PC-3 (cell line): ENCODE measurements at places on chromosomes 1 and 21. TPM values are rescaled to one million over a fixed set of nuclear protein-coding genes. Genes with fewer than 3 reads are reported as not detected.

- no peak overlapping the region for H3K4me3 ChIP-seq
- H3K4me1 ChIP-seq, result peaks cover 52% of the 10 kb centered on the region
- peak; percentile 54 for DNase-seq
- H3K27me3 ChIP-seq, result no peaks in the 10 kb centered on the region
These were observed 27.5 kb downstream of the RNF19B start for GRCh38 chr1:32937061-32937460.

GRCh38 chr1:219541946-219542345, 71.0 kb downstream of the ZC3H11B start:
- H3K36me3 ChIP-seq, result no peaks in the 10 kb centered on the region
- H3K27me3 ChIP-seq, result no peaks in the 10 kb centered on the region
- no peak overlapping the region for H3K27ac ChIP-seq

DNA sequence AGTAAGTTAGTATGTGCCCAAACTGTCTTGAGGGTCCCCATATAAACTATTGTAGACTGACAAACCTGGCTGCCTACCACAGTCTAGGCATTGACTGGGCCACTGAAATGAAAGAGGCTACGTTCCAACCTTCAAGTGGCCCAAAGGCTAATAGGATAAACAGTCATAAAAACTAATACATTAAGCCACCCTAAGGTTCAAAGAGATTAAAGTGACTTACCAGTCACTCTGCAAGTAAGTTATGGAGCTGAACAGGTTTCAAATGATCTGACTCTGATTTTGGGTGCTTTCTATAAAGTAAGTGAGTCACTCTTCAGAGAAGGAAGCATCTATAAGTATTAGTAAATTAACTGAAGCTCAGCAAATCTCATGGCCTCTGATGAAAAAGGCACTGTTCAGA, 38.0 kb downstream of the PLPP3 start:
- H3K27me3 ChIP-seq, result no peaks in the 10 kb centered on the region
- H3K4me1 ChIP-seq, result peaks cover 26% of the 10 kb centered on the region; the same call in 1 of the 2 replicates
- H3K36me3 ChIP-seq, result peaks cover 10% of the 10 kb centered on the region; the same call in 1 of the 2 replicates
- no peak overlapping the region for H3K4me3 ChIP-seq

FALEC gene
- 0.73 TPM in 1 of 2 replicates, not detected in the other for total RNA-seq
